ENCODE measurements at places on chromosomes 16 and 17. TPM values are rescaled to one million over a fixed set of nuclear protein-coding genes. Genes with fewer than 3 reads are reported as not detected.

Gene NPIPB2
- 9.1 TPM for total RNA-seq

Gene RND2
- not detected for total RNA-seq

DNA sequence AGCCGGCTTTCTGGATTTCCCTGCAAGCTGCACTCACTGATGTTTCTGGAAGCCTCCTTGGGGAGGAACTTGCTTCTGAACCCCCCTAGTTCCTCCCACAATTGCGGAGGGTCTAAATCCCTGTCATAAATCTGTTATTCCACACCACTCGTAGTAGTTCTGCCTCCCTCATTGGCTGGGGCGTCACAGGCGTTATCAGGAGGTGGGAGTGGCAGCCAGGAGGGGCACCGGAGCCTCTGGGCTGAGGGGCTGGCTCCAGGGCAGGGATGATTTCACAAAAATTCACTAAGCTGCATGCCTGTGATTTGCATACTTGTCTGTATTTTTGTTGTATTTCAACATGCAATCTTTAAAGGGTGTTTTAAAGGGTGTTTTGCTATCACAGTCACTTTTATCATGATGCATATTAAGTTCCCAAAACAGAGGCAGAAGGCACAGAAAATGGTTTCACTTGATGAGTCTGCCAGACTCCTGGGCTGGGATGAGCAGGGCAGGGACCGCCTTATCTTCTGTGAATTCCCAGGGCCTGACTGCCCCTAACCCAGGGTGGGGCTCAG lies 176.2 kb upstream of the FOXF1 start:
- DNase-seq: no peak

GRCh38 chr17:27651411-27652345 lies 20.7 kb downstream of the LGALS9 start:
- no peak for DNase-seq

- DNase-seq: no peak
Observed at GRCh38 chr17:77619326-77619725, 339.2 kb upstream of the TNRC6C start.

Gene IL32
- 69.5 TPM for total RNA-seq

DNA sequence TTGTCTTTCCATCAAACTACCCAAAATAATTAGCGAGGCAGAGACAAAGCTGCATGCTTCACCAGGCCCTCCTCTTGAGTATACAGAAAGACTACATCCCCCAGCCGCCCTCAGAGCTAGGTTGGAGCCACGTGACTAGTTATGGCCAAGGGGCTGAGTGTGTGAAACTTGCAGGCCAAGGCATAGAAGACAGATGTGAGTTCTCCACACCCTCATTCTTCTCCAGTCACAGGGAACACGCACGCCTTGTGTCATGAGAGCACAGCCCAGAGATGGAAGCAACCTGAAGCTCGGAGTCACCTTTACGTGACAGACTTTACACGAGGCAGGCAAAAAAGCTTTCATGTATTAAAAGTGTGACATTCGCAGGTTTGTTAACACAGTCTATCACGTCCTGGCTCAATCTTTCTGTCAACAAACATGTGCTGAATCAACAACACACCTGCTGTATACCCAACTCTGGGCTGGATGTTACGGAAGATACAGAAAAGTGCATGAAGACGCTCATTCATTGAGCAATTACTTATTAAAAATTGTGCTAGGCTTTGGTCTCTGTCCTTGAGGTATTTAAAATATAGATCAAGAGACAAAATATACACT lies 38.3 kb downstream of the STX8 start:
- no peak for DNase-seq

DNA sequence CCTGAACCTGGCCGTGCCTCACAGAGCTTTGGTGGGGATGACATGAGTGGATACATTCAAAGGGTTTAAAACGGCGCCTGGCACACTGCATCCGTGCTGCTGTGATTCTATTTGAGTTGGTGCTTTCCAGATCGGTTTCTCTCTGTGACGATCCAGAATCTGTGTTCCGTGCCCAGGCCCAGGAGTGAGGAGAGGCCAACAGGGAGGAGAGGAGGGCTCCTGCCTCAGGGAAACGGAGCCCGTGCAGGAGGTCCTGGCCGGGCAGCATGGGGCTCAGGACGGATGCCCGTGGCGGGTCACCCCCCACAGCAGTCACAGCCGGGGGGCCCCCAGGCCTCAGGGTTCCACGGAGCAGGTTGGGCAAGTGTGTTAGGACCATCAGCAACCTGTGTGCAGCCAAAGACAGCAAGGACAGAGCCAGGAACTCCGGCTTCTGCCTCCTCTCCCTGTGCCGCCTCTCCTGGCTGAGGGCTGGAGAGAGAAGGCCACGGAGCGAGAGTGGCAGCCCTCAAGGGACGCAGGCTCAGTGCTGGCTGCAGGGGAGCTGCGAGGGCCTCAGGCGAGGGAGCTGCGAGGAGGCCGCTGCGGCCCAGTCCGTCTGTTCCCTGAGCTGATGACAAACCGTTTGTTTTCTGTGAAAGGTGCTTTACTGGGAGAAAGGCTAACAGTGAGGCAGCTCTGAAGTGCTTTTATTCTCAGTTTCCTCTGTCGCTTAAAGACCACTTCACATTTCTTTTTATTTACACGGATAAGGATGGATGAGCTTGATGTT lies 99.3 kb downstream of the METRNL start:
- no peak for DNase-seq

GRCh38 chr17:47287639-47288038 lies 34.0 kb downstream of the ITGB3 start:
- no peak for DNase-seq

DNA sequence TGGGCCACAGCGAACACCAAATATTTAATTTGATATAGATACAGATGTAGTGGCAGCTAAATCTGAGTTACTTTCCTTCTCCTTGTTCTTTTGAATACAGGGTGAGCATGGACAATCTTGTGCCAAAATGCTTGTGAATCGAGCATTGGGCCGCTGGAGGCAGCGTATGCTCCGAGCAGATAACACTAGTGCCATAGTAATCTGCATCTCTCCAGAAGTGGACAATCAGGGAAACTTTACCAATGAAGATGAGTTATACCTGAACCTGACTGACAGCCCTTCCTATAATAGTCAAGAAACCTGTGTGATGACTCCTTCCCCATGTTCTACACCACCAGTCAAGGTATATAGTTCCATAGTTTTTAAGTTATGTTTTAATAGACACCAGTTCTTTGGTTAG lies 21.2 kb upstream of the BCAS3 start:
- no peak for DNase-seq

DNA sequence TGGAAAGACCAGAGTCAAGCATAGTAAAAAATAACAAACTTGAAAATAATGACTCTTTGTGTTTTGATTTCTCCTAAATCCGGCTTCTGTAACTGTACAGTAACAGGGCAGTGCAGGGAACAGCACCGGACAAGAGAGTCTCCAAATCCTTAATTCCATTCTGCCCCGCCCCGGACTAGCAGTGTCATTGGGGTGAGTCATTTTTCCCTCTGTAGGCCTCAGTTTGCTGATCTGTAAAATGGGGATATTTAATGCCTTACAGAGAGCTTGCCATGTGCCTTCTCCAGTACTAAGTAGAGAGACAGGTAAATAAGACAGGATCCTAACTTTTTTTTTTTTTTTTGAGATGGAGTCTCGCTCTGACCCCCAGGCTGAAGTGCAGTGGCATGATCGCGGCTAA lies 83.6 kb upstream of the TBC1D3K start:
- DNase-seq: no peak

Gene SMTNL2
- total RNA-seq: not detected

DNA sequence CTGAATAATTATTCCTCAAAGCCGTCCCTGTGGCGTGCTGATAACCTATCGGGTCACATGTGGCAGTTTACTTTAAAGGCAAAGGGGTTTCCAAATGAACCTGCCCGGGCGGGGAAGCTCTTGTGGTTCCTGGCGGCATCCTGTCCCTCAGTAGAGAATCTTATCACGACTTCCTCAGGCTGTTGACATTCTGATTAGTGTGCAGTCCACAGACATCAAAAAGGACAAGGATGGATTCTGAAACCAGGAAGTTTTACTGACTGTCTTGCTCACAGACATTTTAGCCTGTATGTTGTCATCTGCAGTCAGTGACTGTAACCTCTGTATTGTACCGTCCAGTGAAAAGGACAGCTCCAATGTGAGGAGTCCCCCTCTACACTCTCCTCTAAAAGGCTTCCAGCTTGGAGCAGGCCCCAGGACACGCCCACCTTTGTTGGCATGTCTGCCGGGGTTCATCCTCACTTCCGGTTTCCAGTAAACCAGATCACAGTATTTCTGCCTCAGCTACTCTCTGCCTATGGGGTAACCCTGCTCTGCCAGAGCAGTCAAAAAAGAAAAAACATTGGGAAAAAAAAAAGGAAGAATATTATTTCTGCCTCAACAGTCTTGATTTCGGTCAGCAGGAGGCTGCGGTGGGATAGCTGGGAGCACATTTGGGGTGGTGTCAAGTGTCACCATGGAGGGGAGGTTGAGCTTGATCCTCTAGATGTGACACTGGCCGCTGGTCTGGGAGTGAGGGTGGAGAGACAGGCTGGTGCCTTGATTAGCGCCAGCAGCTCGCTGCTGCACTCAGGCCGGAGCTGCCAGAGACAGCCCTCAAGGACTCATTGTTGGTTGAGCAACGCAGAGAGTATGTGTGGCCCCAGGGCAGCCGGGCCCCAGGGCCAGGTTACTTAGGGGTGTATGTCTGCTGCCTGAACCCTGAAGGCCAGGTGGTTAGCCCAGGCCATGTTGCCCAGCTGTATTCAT lies 89.0 kb upstream of the DNAH17 start:
- no peak for DNase-seq

Gene STUB1
- total RNA-seq: 92.2 TPM

Gene CCL7
- total RNA-seq: not detected

GRCh38 chr16:86734543-86735460 lies 156.5 kb downstream of the FOXL1 start:
- DNase-seq: no peak

Measured in GM12878 (cell line).